NCI-H446 treated with DMSO at 0.1 percent for 48 hours (cell line): ENCODE measurements at places on chromosomes 2 and 18.
A peak's percentile ranks its signal among the peaks of the same experiment; 100 is the strongest.

- DNase-seq: no peak
Observed at GRCh38 chr2:220654322-220654721, 917.8 kb downstream of the EPHA4 start.

GRCh38 chr18:36745219-36745975 lies 83.4 kb downstream of the TPGS2 start:
- DNase-seq: no peak

GRCh38 chr2:1988594-1988993 lies 244.3 kb upstream of the PXDN start:
- no peak for DNase-seq

- no peak for DNase-seq
Observed at GRCh38 chr18:39441648-39442047, 1876.0 kb upstream of the CELF4 start.

- DNase-seq: no peak
Observed at GRCh38 chr2:102204638-102205037, 17.8 kb downstream of the IL1RL2 start.

- no peak for DNase-seq
Observed at GRCh38 chr2:138949517-138949916, 169.3 kb upstream of the NXPH2 start.

- no peak for DNase-seq
Observed at GRCh38 chr2:38712871-38713270, 38.3 kb downstream of the SRSF7 start.

DNA sequence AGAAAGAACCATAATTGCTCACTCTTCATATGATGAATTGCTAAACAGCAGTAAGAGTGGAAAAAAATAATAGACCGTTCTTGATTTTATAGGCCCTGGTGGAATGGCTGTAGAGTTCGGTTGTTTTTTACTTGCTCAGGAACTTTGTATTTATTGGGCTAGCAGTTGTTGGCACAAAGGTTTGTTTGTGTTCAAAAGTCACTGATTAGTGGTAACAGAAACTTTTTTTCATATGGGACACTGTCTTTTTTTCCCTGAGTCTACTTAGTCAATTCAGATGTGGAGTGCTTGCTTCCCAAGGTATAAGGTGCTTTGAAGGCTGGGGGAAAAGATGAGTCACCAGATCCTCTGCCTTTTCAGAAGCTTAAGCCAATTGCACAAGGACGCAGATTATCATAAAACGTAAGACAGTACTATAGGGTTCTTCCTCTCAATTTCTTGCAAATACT lies 25.8 kb downstream of the PHLPP1 start:
- no peak for DNase-seq

- DNase-seq: no peak
Observed at GRCh38 chr2:106863387-106863786, 22.6 kb downstream of the ST6GAL2 start.

DNA sequence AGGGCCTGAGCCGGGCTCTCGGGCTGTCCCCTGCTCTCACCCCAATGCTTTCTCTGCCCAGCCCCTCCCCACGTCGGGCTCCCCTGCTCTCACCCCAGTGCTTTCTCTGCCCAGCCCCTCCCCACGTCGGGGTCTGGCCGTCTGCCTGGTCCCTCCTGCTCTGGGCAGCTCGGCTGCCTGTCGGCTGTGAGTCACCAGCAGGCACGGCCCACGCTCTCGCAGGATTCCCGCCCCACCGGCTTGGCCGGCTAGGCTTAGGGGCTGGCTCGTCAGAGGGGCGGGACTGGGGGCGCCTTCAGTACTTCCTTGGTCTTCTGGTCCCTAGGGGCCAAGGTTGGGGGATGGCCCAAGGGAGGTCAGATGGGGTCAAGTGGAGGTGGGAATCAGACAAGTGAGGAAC lies 3.3 kb downstream of the BOK start:
- DNase-seq: no peak

GRCh38 chr18:693466-694187 lies 18.8 kb downstream of the ENOSF1 start:
- no peak for DNase-seq

DNA sequence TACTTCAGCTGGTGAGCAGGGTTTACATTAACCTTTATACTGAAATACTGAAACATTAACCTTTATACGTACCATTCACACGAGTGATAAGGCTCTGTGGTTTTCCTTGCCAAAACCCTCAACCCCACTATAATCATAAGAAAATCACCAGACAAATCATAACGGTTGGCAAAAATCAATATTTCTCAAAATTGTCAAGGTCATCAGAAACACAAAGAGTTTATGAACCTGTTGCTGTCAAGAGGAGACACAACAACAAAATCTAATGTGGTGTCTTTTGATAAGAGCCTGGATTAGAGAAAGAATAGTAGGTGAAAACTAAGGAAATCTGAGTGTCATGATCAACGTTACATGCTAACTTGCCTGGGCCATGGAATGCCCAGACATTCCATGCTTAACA lies 396.9 kb upstream of the TMEFF2 start:
- DNase-seq: no peak

DNA sequence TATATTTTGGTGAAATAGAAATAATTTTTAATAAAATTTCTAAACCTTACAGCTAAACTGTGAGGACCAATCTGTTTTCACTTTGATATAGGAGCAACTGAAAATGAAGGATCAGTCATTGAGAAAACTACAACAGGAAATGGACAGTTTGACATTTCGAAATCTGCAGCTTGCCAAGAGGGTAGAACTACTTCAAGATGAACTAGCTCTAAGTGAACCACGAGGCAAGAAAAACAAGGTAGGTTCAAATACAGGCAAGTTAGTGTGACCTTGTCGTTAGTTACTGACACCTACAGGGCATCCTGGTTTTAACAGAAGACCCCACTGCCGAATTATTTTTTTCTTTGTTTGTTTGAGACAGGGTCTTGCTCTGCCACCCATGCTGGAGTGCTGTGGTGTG lies 75.5 kb upstream of the STON1 start:
- no peak for DNase-seq

GRCh38 chr2:60515721-60516226 lies 37.7 kb downstream of the BCL11A start:
- no peak for DNase-seq

- DNase-seq: no peak
Observed at GRCh38 chr2:120631236-120631635, 104.4 kb upstream of the GLI2 start.

- no peak for DNase-seq
Observed at GRCh38 chr2:129619471-129619870, 360.0 kb upstream of the RAB6C start.

DNA sequence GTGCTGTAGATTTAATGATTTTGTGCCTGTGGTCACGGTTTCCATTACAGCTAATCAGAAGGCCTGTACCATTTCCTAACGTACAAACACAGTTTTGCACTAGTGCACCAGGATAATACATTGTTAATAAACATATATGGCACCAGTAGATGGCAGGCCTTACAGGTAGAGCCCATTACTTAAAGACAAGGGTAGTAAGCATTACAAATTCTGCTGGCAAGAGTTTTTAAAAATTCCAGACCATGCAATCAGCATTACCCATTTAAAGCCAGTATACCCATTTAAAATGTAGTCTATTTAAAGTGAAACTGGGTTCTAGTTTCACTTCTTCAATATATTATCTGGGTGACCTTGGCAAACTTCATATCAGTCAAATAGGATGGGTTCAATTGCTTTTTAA lies 224.2 kb downstream of the NUP35 start:
- DNase-seq: no peak

DNA sequence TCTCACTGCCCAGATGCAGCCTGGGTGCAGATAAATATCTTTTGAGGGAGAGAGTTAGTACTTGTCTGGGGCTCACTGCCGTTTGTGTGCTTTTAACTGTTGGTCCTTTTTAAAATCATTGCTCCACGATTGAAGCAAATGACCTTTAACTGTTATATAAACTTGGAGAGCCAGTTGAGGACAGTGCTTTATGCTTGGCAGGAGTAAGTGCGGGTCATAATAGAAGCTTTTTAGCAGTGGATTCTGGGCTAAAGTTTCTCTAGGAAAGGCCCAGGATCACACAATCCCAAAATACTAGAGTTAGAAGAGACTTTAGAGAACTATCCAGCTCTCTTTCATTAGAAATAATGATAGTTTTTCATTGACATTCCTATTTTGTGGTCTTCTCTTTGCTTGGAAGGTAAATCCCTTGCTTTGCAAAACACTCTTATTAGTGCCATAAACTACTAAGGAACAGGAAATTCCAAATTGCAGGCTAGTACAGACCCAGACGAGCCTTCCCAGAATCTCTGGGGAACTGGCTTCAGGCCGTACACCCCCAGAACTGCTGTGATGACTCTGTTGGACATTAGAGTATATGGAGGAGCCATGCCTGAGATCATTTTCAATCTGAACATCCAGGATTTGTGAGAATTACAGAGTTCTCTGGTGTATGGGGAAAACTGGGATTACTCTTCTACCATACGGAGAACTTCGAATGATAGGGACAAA lies 19.1 kb downstream of the LIMS1 start:
- no peak for DNase-seq

GRCh38 chr2:105184420-105184819 lies 57.1 kb upstream of the GPR45 start:
- no peak for DNase-seq

DNA sequence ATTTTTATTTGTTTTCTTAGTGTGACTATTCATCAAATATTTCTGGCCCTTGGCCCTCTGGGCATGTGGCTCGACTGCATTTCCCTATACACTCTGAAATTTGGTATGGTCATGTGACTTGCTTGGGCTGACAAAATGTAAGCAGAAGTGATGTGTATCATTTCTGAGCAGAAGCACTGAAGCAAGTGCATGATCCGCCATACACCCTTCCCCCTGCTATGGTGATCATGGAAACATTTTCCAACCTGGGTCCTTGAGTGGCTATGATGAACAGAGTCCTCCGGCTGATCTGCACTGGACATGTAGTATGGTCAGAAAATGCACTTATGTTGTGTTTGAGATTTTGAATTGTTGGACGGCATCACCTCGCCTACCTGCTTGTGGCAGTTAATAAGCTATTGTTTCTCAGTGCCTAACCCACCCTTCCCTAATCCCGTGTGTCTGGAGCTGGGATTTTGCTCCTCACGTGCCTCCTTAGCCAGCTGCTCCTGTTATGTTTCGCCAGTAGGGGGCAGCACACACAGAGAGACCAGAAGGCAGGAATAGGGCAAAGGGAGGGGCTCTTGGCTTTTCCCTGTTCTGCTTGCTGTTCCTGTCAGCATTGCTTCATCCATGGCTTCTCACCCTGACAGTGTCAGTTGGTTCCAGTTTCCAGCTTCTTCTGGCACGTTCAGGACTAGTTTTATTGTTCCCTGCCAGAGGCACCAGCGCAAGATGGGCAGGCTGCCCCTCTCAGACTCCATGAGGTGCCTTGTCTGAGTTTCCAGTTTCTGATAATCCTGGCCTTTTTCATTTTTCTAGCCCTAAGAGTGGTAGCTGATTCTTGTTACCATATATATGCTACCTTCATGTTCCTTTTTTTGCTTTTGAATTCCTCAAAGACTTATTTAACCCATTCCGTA lies 207.4 kb downstream of the ARL6IP6 start:
- DNase-seq: peak; percentile 63

DNA sequence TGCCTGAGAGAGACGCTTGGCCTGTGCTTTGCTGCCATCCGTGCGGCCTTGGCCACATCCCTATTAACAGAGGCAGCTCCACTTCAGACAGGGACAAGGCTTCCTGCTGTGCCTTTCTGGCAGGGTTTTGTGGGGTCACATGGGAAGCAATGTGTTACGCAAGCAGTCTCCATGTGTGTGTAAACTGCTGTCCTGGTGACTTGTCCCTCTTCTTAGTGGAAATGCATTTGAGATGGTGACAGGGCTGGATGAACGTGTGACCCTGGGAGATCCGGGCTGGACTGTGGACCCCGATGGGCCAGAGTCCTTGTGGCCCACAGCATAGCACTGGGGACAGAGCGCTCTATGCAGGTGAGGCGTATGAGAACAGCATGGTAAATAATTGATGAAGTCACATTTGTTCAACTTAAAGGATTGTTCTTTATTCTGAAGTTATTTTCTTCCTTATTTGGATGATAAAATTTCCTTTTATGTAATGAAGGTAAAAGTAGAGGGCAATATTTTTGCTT lies 23.2 kb downstream of the ASB1 start:
- DNase-seq: no peak

DNA sequence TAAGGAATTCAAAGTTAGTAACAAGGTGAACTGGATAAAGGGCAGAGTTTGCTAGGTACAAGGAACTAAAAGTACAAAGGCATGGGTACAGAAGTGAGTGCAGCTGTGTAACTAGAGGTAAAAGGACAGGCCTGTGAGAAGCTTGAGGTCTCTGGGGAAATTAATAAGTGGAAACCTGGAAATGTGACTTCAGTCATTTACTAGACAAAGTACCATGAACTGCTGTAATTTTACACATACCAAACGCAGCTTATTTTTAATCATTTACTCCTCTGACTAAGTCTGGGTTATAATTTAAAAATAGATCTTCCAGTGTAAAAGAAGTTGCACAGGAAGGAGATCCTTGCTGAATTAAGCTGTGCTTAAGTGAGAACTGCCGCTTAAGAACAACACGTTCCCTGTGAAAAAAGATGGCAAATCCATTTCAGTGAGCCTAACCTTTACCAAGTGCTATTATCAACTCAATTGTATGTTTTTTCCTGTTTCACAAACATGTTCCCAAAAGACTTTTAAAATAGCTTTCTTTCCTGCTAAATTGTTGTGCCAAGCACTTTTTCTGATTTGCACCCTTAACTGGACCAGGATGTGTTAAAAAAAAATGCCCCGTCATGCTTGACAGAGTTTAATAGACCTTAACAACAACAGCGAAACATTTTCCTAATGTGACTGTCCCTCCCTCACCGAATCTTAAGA lies 44.3 kb downstream of the CALCRL start:
- DNase-seq: no peak

DNA sequence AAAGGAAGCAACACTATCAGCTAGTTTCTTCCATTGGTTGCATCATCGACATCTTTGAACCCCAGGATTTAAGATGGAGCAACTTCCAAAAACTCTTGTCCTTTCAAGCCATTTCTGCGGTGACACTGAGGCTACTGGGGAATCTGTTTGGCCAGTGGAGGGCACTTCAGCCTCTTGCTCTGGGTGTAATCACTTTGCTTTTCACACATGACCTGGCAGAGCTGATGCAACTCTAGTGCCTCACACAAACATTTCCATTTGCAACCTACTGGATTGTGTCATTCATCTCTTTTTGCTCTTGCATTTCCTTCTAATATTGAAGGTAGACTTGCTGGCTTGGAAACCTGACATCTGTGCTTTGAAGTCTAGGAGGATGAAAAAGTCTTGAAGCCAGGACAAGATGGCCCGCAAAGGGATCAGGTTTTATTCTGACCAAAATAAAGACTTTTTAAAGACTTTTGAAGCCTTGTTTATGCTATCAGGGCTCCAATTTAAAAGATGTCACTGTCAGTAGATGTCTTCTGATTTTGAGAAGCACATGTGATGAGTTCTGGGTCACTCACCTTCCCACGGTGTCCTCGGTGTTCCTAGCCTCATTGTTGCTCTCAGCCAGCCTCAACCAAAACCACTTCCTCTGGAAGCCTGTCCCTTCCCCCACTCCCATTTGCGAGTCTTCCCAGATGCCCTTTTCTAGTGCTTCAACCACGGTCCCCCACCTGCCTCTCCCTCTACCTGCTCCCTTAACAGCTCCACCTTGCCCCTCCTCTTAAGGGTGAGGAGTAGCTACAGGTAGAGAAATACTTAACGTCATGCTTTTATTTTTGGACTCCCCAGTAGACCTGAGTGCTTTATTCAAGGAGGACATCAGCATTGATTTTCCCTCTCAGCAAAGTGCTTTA lies 69.7 kb upstream of the KCNE4 start:
- DNase-seq: peak; percentile 41

GRCh38 chr2:173300458-173300857 lies 54.2 kb upstream of the CDCA7 start:
- no peak for DNase-seq
